Pancreas (tissue), 10 donors: ENCODE measurements at places on chromosomes 13 and 19. TPM values are rescaled to one million over a fixed set of nuclear protein-coding genes. Genes with fewer than 3 reads are reported as not detected.
A peak's percentile ranks its signal among the peaks of the same experiment; 100 is the strongest.

DNA sequence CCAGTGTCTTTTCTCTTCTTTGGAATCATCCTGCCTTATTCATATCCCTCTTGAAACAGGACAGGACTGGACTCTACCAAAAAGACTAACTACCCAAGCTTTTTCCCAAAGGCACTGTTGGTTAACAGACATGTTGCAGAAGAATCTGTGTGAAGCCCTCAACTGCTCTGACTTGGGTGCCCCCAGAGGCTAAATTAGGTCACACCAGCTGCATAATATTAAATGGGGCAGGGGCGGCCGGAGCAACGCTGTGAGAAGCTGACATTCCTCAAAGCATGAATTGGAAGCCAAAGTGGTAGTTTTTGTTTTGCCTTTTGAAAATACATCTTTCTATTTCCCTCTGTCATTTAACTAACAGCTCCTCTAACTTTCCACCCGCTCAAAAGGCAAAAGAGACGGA lies 185.9 kb downstream of the LHFPL6 start:
- H3K27me3 ChIP-seq: no peaks in the 10 kb centered on the region
- no peak for DNase-seq
- H3K27ac ChIP-seq: no peak overlapping the region
- no peaks in the 10 kb centered on the region for H3K4me1 ChIP-seq
- no peaks in the 10 kb centered on the region for H3K36me3 ChIP-seq

- no peak overlapping the region for H3K27ac ChIP-seq
- no peaks in the 10 kb centered on the region for H3K27me3 ChIP-seq
- H3K4me1 ChIP-seq: no peaks in the 10 kb centered on the region
Observed at GRCh38 chr19:29285878-29286277, 72.9 kb upstream of the UQCRFS1 start.

- no peak for DNase-seq
- no peaks in the 10 kb centered on the region for H3K36me3 ChIP-seq
- H3K27ac ChIP-seq: no peak overlapping the region
- H3K4me1 ChIP-seq: no peaks in the 10 kb centered on the region
Observed at GRCh38 chr19:31543456-31543855, 194.2 kb upstream of the TSHZ3 start.

GRCh38 chr19:41299046-41299754 lies 10.8 kb upstream of the CCDC97 start:
- H3K27me3 ChIP-seq: no peaks in the 10 kb centered on the region
- DNase-seq: no peak
- peaks cover 12% of the 10 kb centered on the region for H3K4me1 ChIP-seq
- peak overlapping the region; percentile 67 for H3K27ac ChIP-seq
- H3K36me3 ChIP-seq: peaks cover 73% of the 10 kb centered on the region

GRCh38 chr13:74190999-74191398 lies 56.8 kb upstream of the KLF12 start:
- no peak overlapping the region for H3K27ac ChIP-seq
- no peak for DNase-seq
- no peaks in the 10 kb centered on the region for H3K4me1 ChIP-seq
- H3K36me3 ChIP-seq: no peaks in the 10 kb centered on the region
- H3K4me3 ChIP-seq: no peak overlapping the region

- H3K4me1 ChIP-seq: no peaks in the 10 kb centered on the region
- H3K27me3 ChIP-seq: no peaks in the 10 kb centered on the region
- H3K36me3 ChIP-seq: no peaks in the 10 kb centered on the region
- no peak overlapping the region for H3K4me3 ChIP-seq
Observed at GRCh38 chr13:33692531-33692930, 125.4 kb upstream of the RFC3 start.

GRCh38 chr13:55528434-55528833 lies 1612.3 kb upstream of the PRR20A start:
- DNase-seq: no peak
- H3K36me3 ChIP-seq: no peaks in the 10 kb centered on the region
- no peak overlapping the region for H3K27ac ChIP-seq
- H3K4me1 ChIP-seq: no peaks in the 10 kb centered on the region
- no peaks in the 10 kb centered on the region for H3K27me3 ChIP-seq
- no peak overlapping the region for H3K4me3 ChIP-seq

DNA sequence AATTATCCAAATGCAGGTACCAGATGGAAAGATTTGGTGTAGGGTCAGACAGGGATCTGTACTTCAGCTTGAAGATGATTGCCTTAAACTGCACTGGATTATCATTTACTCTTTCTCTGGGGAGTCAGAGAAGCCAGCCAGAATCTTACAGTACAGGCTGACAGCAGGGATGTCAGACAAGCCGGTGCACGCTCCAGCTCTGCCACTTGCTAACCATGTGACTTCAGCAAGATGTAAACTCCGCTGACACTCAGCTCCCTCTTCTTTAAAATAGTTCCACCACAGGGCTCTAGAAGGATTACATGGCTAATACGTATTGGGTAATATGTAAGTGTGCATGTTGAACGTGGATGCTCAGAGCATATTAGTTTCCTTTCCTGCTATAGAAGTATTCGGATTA lies 251.4 kb upstream of the MAB21L1 start:
- H3K36me3 ChIP-seq: no peaks in the 10 kb centered on the region
- no peak for DNase-seq
- no peaks in the 10 kb centered on the region for H3K4me1 ChIP-seq
- no peaks in the 10 kb centered on the region for H3K27me3 ChIP-seq
- H3K27ac ChIP-seq: no peak overlapping the region

DNA sequence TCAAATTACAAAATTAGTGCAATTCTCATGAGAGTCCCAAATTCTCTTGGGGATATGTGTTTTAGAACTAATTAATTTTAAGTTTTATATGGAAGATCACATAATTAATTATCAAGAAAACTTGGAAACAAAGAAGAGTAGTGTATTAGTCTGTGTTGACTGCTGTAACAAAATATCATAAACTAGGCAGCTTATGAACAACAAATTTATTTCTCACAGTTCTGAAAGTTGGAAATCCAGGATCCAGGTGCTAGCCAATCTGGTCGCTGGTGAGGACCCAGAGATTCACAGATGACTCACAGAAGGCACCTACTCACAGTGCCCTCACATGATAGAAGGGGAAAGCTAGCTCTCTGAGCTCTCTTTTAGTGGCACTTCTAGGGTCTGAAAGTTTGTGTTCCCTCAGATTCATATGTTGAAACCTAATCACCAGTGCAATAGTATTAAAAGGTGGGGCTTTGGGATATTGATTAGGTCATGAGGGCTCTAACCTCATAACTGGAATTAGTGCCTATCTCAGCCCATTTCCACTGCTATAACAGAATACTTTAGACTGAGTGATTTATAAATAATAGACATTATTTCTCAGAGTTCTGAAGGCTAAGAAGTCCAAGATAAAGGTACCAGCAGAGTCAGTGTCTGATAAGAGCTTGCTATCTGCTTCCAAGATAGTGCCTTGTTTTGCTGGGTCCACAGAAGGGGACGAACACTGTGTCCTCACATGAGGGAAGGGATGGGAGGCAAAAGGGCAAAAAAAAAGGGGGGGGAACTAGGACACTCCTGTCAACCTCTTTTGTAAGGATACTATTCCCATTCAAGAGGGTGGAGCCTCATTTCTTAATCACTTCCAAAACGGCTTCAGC lies 1.5 kb upstream of the ARGLU1 start:
- H3K4me3 ChIP-seq: no peak overlapping the region
- DNase-seq: no peak
- H3K36me3 ChIP-seq: no peaks in the 10 kb centered on the region
- H3K4me1 ChIP-seq: peaks cover 12% of the 10 kb centered on the region
- no peaks in the 10 kb centered on the region for H3K27me3 ChIP-seq

DNA sequence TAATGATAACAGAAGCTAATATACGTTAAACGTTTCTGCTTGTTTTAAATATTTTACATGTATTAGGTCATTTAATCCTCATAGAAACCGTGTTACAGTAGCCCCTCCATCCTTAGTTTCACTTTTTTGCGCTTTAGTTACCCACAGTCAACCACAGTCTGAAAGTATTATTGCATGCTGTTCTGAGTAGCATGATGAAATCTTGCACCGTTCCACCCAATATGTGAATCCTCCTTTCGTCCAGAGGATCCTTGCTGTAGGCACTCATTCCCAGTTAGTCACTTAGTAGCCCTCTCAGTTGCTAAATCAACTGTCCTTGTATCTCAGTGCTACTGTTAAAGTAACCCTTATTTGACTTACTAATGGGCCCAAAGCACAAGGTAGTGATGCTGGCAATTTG lies 257.8 kb downstream of the ENOX1 start:
- H3K27ac ChIP-seq: no peak overlapping the region
- H3K4me1 ChIP-seq: no peaks in the 10 kb centered on the region
- H3K27me3 ChIP-seq: no peaks in the 10 kb centered on the region
- no peak overlapping the region for H3K4me3 ChIP-seq
- H3K36me3 ChIP-seq: no peaks in the 10 kb centered on the region
- DNase-seq: no peak

GRCh38 chr19:18798384-18799352 lies 7.6 kb upstream of the COMP start:
- H3K4me1 ChIP-seq: no peaks in the 10 kb centered on the region
- DNase-seq: no peak
- H3K27me3 ChIP-seq: no peaks in the 10 kb centered on the region
- no peak overlapping the region for H3K27ac ChIP-seq

DNA sequence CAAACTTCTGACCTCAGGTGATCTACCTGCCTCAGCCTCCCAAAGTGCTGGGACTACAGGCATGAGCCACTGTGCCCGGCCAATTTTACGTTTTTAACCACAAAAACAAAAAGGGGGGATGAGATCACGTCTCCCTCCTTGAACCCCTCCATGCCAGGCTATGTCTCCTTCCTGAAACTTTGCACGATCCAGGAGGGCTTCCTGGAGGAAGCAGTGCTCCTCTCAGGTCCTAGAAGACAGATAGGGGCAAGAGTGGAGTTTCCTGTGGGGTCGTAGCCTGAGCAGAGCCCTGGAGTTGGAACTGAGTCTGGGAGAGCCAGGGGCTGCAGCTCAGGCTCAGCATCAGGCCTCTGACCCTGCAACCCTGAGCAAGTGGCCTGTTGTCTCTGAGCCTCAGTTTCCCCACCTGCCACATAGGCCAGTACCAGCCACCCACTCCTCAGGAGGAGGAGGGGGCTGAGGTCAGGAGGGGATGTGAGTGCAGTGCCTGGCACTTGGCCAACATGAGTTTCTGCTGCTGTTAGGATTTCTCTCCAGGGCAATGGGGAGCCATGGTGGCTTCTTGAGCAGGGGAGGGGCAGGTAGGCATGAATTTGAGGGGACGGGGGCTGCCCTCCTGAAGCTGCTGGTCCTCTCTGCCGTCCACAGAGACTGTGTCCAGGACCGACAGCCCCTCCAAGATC lies 16.0 kb downstream of the APBA3 start:
- DNase-seq: no peak
- no peaks in the 10 kb centered on the region for H3K27me3 ChIP-seq
- no peaks in the 10 kb centered on the region for H3K4me1 ChIP-seq
- no peaks in the 10 kb centered on the region for H3K36me3 ChIP-seq
- H3K4me3 ChIP-seq: no peak overlapping the region

DNA sequence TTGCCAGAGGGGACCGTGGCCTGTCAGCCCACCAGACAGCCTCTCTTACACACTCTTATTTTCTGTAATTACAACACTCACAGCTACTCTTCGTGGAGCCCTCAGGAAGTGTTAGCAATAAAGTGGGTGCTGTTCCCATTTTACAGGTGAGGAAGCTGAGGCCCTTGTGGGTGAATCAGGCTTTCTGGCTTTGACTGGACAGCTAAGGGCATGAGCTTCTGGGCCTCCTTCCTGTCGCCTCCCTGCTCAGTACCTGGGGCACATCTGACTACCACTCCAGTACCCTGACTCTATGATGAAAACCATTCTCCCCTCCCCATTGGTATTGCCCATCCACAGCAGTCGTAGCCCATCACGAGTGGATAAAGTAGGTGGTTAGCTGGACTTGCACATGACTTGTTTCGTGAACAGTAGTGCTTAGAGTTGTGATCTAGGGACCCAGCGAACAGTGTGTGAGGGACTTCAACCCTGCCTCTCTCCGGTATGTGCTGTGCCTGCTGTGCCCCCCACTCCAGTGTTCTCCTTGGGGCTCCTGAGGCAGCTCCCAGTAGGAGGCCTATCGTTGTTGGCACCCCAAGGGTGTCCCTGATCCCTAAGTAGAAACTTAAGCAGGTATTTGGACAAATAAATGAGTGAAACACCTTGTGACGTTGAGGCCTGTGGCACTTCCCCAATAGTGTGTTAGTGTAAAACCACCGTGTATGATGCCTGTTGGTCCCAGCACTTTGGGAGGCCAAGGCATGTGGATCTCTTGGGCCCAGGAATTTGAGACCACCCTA lies 38.6 kb downstream of the GATAD2A start:
- no peak overlapping the region for H3K27ac ChIP-seq
- no peaks in the 10 kb centered on the region for H3K27me3 ChIP-seq
- no peaks in the 10 kb centered on the region for H3K36me3 ChIP-seq
- no peaks in the 10 kb centered on the region for H3K4me1 ChIP-seq
- H3K4me3 ChIP-seq: no peak overlapping the region

DNA sequence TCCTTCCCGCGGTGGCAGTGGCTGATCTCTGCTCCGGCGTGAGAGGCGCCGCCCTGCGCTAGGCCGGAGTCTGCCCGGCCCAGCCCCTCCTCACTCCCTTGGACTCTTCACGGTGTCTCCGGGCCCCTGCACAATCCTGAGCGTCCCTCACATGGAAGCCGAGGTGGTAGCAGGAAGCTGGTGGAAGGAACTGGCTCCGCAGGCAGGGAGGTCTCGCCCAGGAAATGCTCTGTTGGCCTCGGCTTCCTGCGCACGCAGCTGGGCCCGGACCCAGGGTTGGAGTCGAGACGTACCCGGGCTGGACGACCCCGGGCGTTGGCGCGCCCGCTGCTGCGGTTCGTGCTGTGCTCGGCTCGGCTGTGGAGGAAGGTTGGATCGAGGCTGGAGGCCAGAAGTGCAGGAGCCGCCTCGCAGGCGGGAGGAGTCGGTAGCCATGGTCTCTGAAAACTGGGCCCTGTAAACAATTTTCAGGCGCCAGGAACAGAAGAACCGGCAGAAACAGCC lies 46.3 kb downstream of the ZNF724 start:
- no peak for DNase-seq
- H3K4me1 ChIP-seq: no peaks in the 10 kb centered on the region
- H3K4me3 ChIP-seq: no peak overlapping the region
- H3K27me3 ChIP-seq: no peaks in the 10 kb centered on the region

- H3K36me3 ChIP-seq: no peaks in the 10 kb centered on the region
- peak; percentile 76 for DNase-seq
- H3K27ac ChIP-seq: peak overlapping the region; percentile 82
- H3K4me3 ChIP-seq: no peak overlapping the region
Observed at GRCh38 chr19:18020212-18021085, 12.5 kb downstream of the ARRDC2 start.

GRCh38 chr13:61592489-61592888 lies 176.8 kb upstream of the PCDH20 start:
- no peaks in the 10 kb centered on the region for H3K36me3 ChIP-seq
- H3K4me3 ChIP-seq: no peak overlapping the region
- no peak overlapping the region for H3K27ac ChIP-seq
- no peaks in the 10 kb centered on the region for H3K4me1 ChIP-seq

GRCh38 chr13:87851410-87851809 lies 180.2 kb downstream of the SLITRK5 start:
- DNase-seq: no peak
- no peaks in the 10 kb centered on the region for H3K4me1 ChIP-seq
- H3K4me3 ChIP-seq: no peak overlapping the region
- H3K36me3 ChIP-seq: no peaks in the 10 kb centered on the region

Gene HOMER3
- total RNA-seq: 6.7 TPM

Gene PRTN3
- not detected for total RNA-seq

Gene F10
- 1.1 TPM for total RNA-seq

Gene F7
- not detected for total RNA-seq

Gene RNF113B
- not detected for total RNA-seq

Gene ACER1
- not detected for total RNA-seq

Gene IQCN
- total RNA-seq: 4.8 TPM

Gene DNAAF3
- total RNA-seq: 1.2 TPM
